ENCODE measurements at places on chromosomes 13 and 19.

DNA sequence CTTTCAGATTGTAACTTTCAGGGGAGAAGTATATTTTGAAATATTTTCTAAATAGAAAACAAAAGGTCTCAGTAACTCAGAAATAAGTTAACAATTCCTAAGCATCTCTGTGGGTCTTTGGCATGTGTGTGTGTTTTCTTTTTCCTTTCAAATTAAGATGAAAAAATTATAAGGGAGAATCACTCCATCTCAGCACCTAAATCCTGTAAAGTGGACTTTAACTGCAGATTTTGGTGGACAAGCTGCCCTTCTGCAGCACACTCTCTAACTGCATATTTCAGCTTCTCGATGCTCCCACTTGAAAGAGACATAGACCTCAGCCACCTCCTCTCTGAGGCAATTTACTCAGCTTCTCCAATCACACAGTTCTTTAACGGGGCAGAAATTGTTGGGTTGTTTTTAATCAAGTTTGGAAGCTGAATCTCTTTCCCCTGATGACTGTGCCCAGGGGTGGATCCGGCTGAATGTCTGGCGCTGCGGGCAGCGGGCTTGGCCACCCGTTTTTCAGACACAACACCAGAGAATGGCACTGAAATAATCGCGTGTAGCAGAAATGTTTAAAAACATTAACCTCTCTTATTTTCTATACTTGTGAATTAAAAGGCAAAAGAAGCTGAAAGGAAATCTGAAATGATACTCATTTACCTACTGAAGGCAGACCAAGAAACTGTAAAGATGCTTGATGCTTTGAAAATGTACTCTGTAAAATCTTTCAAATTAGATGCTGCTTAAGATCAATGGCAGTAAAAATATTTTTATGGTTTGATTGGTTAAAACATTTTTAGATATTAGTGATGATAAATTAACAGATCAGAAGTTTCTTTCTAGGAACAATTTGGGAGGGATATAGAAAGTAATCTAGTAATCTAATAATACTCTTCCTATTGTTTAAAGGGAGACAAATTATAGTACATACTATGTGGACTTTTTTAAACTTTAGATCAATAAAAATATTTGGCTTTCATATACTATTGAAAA is 12.4 kb downstream of the ZIC2 start:
- no peak for DNase-seq

DNA sequence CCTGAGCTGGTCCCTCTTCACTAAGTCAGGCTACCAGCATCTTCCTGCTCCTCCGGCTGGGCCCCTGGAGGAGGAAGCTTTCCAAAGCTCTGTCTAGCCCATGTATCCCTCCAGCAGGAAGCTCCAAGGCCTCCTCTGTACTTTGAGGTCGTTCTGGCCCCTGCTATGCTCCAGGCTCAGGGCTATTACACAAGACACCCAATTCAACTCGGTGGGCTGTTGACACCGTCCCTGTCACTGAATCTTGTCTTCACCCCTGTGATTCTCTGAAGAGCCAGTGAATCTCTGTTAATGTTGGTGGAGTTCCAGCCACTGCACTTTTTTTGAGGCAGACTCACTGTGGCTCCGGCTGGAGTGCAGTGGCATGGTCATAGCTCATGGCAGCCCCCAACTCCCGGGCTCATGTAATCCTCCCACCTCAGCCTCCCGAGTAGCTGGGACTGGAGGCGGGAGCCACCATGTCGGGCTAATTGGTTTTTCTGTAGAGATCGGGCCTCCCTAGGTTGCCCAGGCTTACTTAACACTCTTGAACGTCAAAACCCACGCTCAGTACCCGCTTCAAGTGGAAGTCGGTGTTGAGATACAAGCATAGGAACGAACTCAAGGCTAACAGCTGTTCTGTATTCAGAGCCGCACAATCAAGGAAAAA is 512 bp upstream of the REX1BD start:
- DNase-seq: no peak

DNA sequence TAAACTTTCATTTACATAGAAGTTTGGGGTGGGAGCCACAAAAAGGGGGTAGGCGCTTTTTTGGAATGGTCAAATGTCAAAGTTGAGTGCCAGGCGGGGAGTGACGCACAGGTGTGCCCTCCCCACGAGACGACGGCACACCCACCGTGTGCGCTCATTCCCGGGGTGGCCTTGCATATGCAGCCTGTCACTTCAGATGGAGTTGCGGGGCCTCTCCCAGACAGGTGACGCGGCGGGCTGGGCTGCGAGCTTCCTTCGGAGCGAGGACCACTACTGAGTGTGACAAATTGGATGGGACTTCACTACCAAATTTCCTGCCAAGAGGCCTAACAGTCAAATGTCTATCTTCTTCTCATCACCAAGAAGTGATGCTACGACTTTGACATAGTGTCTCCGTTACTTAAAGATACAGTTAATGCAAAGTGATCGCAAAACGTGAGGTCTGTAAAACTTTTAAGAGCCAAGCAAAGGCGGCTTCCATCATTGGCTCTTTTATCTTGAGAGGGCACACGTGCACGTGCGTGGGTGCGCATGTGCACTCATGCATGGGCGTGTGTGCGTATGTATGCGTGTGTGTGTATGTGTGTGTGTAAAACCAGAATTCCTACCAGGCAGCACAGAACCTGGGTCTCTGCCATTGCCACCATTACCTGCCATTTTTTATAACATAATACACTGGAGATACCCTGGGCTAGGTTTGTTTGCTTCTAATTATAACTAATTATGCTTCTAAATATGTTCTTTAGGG is 43.1 kb downstream of the TSHZ3 start:
- no peak for DNase-seq

DNA sequence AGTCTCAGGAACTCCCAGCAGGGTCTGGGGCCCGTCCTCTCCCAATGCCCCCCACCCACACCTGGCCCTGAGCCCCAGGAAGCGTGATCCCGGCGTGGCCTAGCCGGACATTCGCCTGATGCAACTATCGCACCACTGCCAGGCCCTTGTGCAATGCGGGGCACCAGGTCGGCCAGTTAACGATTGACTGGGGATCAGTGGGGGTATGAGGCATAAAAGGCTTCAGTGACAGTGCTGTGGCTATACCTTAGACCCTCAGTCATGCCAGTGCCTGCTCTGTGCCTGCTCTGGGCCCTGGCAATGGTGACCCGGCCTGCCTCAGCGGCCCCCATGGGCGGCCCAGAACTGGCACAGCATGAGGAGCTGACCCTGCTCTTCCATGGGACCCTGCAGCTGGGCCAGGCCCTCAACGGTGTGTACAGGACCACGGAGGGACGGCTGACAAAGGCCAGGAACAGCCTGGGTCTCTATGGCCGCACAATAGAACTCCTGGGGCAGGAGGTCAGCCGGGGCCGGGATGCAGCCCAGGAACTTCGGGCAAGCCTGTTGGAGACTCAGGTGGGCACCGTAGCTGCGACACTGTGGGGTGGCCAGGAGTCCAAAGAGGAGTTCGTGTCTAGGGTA is at the start of gene ANGPTL8:
TSS of gene ANGPTL8 (plus strand) at position 243 of the 624 bp plus-strand sequence. CDS start at position 262, 19 bp downstream.
- no peak for DNase-seq
